PC-9 (cell line): ENCODE measurements at places on chromosomes 2 and 18. TPM values are rescaled to one million over a fixed set of nuclear protein-coding genes. Genes with fewer than 3 reads are reported as not detected.

GRCh38 chr2:7697052-7697451 is 779.8 kb downstream of the RNF144A start:
- H3K27me3 ChIP-seq = no peaks in the 10 kb centered on the region; the same call in 1 of the 2 replicates
- H3K36me3 ChIP-seq = no peaks in the 10 kb centered on the region
- H3K27ac ChIP-seq = no peak overlapping the region
- no peak overlapping the region for H3K4me3 ChIP-seq

The CKAP2L gene
- total RNA-seq = 17.7 and 28.7 TPM in 2 replicates

- H3K36me3 ChIP-seq = peaks cover 4% of the 10 kb centered on the region; the same call in 1 of the 2 replicates
- peaks cover 39% of the 10 kb centered on the region for H3K4me1 ChIP-seq
- H3K27ac ChIP-seq = peak overlapping the region; percentile 76
These were observed 12.2 kb downstream of the RAB31 start for GRCh38 chr18:9720327-9720726.

The LHCGR gene
- not detected in 2 replicates for total RNA-seq

- H3K4me3 ChIP-seq = no peak overlapping the region
- H3K27me3 ChIP-seq = peaks cover 78% of the 10 kb centered on the region
- no peak for DNase-seq
- no peaks in the 10 kb centered on the region for H3K36me3 ChIP-seq
- H3K4me1 ChIP-seq = no peaks in the 10 kb centered on the region
- H3K27ac ChIP-seq = no peak overlapping the region
These were observed 267.3 kb downstream of the CLIP4 start for GRCh38 chr2:29382486-29382885.
